Endodermal cell (in vitro differentiated cells): ENCODE measurements at places on chromosomes 2 and 18. TPM values are rescaled to one million over a fixed set of nuclear protein-coding genes. Genes with fewer than 3 reads are reported as not detected.

The CDK15 gene
- 0.16 and 0.35 TPM in 2 replicates for total RNA-seq

The XDH gene
- total RNA-seq, result 1.9 to 3.6 TPM (median 2.0 TPM) in 3 replicates

GRCh38 chr2:71742953-71743601, 289.7 kb downstream of the DYSF start:
- DNase-seq, result no peak

DNA sequence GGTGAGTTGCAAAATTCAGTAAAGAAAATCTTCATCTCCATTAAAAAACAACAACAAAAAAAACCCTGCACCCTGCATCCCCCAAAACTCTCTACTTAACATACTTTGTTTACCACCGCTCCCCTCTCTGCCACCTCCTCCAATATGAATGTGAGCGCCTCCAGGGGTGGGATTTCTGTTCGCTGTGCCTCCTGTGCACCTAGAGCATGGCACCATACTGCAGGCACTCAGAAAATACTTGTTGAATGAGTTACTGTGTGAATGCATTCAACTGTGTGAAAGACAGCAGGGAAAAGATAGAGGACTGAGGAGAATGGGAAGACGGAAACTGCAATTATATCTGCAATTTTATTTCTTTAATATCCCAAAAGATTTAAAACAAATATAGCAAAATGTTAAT, 4.5 kb downstream of the CEBPZ start:
- peak; percentile 63 for DNase-seq

GRCh38 chr18:36708366-36708765, 120.4 kb downstream of the TPGS2 start:
- DNase-seq, result no peak

The UGT1A8 gene
- total RNA-seq, result not detected in 3 replicates

The UGT1A3 gene
- total RNA-seq, result not detected in 3 replicates

DNA sequence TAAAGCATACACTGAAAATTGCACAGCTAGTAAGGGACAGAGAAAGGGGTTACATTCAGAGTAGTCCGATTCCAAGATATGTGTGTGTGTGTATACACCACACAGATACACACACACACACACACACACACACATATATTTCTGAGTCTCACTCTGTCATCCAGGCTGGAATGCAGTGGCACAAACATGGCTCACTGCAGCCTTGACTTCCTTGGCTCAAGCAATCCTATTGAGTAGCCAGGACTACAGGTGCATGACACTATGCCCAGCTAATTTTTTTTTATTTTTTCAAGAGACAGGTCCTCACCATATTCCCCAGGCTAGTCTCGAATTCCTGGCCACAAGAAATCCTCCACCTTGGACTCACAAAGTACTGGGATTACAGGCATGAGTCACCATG, 68.1 kb upstream of the ITPRID2 start:
- no peak for DNase-seq

DNA sequence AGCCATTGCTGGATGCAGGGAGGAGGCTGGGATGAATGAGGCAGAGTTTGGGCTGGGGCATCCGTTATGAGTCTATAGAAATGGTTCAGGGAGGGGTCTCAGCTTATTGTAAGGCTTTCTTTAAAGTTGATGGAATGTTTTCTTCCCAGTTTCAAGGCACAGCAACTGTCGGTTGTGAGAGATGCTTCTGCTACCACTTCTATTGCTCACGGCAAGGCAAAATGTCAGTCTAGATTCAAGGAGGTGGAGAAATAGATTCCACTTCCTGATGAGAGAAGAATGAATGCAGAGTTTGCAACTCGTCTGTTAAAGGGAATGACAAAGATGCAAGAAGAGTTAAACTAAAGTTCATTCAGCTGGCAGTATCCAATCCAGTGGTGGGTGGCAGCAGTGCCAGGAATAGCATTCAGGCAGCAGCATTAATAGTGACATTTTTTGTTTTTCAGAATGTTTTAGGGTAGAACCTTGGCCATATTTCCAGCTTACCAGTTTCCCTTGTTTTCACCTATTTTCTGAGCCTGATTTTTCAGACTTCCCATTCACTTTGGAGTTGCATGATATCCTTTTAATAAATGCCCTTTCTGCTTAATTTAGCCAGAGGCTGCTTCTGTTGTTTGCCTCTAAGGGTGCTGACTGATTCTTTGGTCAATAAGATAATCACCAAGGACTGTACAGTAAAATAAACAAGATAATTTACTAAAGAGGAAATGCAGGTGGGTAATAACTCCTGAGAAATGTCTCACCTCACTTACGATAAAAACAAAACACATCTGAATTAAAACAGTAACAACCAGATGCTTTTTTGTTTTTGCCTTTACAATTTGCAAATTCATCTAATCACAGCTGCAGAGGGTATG, 138.4 kb downstream of the RPIA start:
- no peak for DNase-seq

- DNase-seq, result peak; percentile 64
Observed at GRCh38 chr2:112542984-112543661, 858 bp downstream of the POLR1B start.

The CXCR1 gene
- not detected in 2 replicates for total RNA-seq

DNA sequence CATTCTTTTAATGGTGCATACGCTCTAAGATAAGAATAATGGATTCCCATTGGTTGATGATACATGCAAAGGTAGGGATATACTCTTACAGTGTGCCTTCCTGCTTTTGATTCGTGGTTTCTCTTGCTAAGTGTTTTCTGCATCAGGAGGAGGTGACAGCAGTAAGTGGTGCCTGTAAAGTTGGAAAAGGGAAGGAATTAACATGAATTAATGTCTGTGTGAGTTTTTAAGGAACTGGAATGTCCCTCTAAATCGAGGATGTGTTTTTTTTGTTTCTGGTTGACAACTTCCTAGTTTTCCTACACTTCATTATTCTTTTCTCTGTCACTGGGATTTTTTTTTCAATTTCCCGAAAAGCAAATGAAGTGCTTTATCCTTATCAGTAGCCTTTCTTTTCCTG, 54.4 kb downstream of the CRIM1 start:
- DNase-seq, result no peak

The C2orf92 gene
- 12.5 to 24.0 TPM (median 17.0 TPM) in 3 replicates for total RNA-seq

DNA sequence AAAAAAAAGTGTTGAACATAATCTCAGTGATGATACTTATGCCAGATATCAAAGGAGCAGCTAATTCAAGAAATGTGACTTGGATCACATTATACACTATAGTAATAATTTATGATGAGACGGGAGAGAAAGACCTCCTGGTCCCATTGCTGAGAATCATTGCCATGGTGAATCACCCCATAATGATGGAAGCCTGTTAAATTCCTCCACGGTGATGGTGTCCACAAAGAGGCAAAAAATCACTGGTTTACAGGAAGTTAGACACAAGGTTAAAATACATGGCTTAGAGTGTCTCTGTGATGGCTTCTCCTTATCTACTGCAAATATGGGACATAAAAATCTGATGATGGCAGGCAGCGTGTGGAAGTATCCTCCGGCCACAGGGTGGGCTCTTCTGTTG, 210.0 kb downstream of the CDH2 start:
- DNase-seq, result no peak

GRCh38 chr2:232316461-232317330, 61.9 kb upstream of the ALPP start:
- peak; percentile 48 for DNase-seq
